ENCODE measurements at places on chromosomes 2 and 18.

GRCh38 chr2:27805180-27805579 is 33.7 kb downstream of the MRPL33 start:
- DNase-seq = no peak

GRCh38 chr18:78776706-78777285 is 202.8 kb upstream of the SALL3 start:
- no peak for DNase-seq

DNA sequence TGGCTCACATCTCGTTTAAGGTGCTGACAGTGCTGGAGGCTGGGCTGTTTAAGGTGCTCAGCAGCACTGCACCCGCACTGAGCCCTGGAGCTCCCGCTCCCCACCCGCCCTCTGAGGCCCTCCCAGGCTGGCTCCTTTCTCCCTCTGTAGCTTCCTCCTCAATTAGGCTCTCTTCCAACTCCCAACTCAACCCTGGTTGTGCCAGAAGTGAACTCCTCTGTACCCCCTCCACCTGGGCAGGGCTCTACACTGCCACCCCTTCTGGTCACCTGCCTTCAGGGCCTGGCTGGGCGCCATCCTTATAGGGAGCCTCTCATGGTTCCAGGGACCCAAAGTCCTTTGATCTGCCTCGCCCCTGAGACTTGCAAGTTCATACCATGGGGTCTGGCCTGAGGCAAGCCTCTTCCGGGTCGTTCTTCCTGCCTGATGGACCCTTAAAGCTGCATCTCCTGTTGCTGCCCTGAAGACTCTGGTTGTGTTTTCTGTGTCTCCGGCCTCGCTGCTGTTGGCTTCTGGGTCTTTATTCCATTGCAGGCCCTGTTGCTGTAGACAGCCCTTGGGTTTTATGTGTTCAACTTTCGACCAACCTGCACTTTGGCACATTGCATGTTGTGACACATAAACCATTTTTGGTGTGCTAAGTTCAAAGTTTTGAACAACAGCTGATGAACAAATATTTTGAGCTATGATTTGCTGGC is 199.6 kb downstream of the LDLRAD4 start:
- DNase-seq = no peak

- DNase-seq = no peak
These were observed 152.4 kb downstream of the ZFP36L2 start for GRCh38 chr2:43074052-43074451.

DNA sequence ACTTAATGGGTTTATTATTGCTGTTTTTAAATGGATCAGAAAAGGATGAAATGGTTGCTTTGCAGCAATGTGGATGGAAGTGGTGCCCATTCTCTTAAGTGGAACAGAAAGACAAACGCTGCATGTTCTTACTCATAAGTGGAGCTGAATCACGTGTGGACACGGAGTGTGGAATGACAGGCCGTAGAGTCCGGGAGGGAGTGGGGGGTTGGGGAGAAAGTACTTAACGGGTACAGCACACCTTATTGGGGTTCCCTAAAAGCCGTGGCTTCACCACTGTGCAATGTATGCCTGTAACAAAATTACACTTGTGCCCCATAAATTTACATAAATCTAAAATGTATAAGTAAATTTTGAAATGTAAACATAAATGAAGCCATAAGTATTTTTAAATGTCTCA is 64.0 kb upstream of the CTDP1 start:
- no peak for DNase-seq

DNA sequence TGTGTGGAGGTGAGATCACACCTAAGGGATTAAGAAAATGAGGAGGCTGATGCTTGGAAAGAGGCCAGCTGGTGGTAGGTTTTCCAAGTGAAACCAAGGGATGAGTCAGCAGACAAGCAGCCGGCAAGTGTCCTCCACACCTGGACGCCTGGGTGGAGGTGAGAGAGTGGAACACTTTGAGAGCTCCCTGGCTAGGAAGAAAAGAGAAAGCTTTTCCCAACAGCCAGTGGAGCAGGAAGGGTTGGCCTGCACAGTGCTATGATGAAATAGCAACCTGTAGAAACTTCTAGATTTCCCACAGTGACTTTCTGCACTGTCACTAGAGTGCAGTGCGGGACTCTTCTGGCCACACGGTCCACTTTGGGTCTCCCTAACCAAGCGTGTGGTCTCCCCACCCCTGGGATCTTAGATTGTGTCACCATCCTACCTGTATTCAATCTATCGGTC is 19.6 kb upstream of the IL37 start:
- DNase-seq = no peak

DNA sequence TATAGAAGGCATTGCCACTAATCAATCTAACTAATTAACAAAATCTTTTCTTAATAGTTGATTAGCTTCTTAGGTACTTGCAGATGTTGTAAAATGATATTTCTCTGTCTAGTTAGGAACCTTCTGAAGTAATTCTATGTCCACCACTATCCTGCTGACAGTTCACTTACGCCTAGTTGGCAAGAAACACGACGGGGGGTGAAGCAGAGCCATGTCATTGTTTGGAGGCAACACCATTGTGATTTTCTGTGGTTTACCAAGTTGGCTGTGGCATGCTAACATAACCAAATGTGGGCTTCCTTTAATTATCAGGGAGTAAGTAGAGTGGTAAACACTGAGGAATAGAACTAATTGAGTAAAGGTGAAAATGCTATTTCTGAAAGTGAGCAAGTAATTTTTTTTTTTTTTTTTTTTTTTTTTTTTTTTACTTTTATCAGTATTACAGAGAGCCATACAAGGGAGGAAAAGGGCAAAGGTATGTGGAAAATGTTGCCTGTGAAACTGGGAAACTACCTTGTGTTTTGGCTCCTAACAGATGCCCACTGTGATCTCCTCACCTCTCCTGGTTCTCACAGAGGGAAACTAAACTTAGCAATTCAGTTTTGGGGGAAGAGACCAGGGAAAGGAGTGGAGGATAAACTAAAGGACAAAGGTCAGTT is 126.8 kb downstream of the MEIS1 start:
- DNase-seq = no peak
